ENCODE measurements at places on chromosomes 11 and 22.

DNA sequence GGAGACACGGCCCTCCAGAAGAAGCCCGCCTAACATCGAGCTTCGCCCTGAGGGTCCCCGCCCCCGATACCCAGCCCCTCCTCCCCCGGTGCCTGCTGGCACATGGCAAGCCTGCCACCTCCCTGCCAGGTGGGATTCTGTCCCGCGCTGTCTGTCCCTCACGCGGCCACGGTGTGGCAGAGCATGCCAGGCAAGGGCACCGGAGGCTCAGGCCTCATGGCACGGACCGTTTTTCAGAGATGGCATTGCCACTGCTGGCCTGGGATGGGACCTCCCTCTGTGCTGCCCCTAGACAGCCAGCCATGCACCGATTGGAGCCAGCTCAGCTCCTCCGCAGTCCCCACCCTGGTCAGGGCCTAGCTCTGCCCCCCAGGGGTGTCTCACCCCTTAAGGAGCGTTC, 19.4 kb downstream of the MRPL23 start:
- no peak for DNase-seq

- DNase-seq = no peak
Measured at GRCh38 chr22:34072585-34072984, 152.3 kb upstream of the LARGE1 start.

GRCh38 chr22:22954656-22955055, 67.0 kb downstream of the IGLL5 start:
- DNase-seq = no peak

- peak; percentile 72 for DNase-seq
Measured at GRCh38 chr22:30920407-30920806, 48.2 kb downstream of the MORC2 start.

DNA sequence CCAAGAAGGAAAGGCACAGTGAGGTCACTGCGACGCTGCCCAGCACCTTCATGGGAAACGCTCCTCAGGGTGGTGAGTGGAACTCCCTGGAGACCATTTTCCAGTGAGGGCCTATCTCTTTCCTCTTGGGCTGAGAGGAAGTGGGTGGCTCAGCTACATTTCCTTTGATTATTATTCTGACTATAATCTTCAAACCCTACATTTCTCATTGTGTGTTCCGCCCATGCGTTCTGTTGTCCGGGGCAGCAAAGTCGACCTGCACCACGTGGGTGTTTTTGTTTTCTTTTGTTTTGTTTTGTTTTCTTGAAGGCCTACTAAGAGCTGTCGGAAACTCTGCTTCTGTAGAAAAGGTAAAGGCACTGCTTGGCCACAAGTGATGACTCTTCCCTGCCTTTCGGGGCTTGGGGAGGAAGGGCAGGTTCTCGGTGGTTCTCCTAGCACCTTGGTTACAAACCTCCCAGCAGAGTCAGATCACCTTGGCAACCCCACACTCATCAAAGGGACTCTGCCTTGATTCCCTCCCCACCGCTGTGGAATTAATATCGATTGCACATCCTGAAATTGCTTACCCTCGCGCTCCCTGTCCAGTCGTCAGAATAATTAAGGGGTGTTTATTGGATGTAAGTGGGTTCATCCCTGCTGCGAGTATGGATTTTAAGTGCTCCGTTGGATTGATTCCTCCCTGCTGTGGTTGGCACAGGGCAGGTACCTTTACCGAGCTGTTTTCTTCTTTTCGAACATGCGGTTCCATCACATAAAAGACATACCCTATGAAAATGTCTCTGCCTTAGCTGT, 7.3 kb downstream of the PARVB start:
- no peak for DNase-seq

DNA sequence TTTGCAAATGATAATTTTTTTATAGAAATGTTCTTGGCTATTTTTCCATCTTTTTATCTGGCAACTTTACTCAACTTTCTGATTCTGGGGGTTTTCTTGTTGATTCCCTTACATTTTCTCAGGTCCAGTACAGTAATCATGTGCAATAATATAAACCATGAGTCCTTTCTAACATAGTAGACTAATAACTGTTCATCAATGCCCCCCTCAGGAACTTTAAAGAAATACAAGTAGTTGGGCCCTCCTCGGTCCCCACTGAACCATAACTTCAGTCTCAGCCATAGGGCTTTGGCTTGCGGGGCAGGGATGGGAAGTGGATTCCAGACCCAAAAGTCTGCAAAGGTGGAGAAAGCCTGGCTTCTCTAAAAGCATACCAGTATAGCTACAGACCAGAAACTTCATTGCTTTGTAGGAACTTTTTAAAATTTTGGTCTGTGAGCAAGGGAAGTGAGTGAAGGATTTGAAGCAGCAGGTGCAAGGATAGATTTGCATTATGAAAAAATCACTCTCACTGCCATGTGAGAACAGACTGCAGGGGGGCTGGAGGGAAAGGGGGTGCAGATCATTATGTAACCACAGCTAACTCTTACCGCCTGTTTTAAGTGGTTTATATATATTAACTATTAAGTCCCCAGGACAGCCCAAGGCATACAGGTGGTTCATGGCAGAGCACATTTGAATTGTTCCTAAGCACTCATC, 10.4 kb upstream of the TUB start:
- DNase-seq = no peak

DNA sequence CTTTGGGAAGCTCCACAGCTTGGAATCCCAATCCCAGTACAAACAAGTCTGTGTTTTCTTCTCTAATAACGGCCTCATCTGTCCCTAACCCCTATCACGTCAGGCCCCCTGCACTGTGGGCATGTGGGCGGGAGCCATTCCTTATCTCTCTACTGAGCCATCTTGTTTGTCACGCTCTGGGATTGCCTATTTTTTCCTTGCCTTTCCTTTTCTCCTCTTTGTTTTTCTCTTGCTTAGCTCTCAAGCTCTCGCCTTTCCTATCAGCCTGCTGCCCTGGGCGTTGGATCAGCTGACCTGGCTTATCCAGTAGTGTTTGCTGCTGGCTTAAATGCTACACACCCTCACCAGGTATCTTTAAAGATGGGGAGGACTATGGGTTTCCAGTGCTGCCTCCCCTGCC, 35.8 kb downstream of the ARHGAP1 start:
- DNase-seq = no peak

DNA sequence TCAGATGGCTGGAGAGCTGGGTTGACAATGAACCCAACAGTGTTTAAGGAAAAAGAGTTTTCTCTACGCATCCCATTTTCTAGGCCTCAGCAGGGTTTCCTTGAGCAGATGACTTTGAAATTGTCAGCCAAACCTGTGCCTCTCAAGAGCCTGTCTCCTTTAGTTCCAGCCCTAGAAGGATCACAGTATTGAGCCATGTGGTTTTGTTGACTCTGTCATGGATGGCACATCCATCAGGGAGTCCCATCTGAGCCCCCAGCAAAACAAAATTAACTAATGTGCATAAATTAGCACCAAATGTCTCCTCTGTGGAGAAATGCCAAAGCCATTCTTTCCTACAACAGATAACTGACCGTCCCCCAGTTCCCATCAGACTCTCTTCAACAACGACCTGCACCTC, 103.8 kb upstream of the BLID start:
- no peak for DNase-seq

DNA sequence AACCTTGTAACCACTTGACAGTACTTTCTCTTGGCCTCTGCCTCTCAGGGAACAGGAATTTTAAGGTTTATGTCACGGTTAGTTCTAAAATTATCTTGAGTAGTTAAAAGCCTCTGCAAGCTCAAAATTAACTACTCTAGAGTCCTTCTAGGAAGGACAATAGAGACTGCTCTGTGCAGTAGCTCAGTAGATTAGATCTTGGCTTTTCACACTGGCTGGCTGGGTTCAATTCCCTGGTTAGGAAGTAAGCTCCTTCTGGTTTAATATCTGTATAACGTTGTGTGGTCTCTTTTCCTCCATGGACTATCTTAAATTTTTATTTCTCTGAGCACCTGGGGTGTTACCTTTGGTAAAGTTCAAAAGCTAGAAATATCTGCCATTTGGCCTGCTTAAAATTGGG, 109.2 kb downstream of the AASDHPPT start:
- DNase-seq = no peak

- DNase-seq = no peak
Measured at GRCh38 chr11:94655291-94655690, 88.1 kb downstream of the PIWIL4 start.

DNA sequence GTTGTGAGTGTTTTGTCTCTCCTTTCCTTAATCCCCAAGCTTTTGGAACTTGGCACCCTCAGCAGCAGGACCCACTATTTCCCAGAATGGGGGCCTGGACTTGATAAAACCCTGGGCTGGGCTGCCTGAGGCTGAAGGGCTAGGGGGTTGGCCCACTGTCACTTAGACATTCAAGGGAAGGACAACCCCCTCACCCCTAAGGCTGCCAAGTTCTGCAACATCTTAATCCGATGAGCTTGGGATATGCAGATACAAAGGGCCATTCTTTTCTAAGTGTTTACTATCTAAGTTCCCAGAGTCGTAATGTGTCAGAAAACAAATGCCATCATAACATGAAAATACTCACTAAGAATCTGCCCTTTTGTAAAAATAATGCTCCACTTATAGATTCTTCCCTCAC, 42.9 kb downstream of the IRAG1 start:
- no peak for DNase-seq

DNA sequence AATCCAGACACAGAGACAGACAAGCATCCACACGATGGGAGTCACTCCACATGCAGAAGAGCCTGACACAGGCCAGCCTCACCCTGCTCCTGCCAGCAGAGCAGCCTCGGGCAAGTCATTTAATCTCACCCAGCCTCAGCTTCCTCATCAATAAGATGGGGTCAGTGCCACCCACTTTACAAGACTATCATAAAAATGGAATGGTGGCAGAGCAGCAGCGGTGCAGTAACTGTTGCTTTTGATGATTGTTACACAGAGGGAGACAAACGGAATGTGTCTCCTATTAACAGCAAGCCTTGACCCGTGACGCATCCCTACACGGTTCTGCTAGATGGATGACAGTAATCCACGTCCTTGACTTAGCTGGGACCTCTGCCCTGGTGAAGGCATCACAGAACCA, 26.0 kb upstream of the ARFGAP3 start:
- no peak for DNase-seq

GRCh38 chr22:35649636-35650250, 1.5 kb downstream of the APOL6 start:
- DNase-seq = no peak

DNA sequence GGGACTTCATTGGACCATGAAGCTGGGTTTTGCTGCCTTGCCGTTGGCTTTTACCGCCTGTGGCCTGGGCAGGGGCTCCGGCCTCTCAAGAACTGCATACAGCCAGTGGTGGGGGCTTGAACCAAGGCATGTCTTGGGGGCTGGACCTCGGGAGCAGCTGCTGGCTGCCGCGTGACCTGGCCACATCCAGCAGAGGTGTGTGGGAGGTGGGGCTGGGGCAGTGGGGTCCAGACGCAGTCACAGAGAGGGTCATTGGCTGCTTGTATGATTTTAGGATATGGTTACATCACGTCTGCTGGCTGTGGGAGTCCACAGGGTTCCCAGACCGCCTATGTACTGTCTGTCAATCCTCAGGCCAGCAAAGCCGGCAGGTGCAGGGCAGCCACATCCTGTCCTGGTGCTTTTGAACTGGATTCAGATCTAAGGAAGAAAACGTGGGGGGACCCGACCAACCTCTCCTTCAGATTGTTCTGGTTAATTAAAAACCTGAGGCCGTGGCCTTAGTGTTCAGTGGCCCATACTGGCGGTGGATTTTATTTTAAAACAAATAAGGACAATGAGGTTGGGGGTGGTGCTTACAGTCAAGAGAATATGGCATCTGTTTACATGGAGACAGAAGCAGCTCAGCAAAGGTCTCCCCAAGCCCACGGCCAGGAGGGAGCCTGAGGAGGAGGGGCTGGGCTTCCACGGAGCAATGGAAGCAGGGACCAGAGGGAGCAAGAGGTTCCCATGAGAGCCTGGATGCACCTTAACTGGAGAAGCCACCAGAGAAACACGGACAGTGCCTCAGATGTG, 426.0 kb downstream of the TBC1D22A start:
- no peak for DNase-seq

Data from stimulated activated CD4-positive, alpha-beta T cell treated with anti-CD3 and anti-CD28 coated beads, Interleukin-15, amount 100 ng/mL, for 48 hours (primary cell).